ENCODE measurements at places on chromosomes 3 and 15.
A peak's percentile ranks its signal among the peaks of the same experiment; 100 is the strongest.

GRCh38 chr15:100261302-100262240 is 80.2 kb downstream of the ADAMTS17 start:
- no peak for DNase-seq

DNA sequence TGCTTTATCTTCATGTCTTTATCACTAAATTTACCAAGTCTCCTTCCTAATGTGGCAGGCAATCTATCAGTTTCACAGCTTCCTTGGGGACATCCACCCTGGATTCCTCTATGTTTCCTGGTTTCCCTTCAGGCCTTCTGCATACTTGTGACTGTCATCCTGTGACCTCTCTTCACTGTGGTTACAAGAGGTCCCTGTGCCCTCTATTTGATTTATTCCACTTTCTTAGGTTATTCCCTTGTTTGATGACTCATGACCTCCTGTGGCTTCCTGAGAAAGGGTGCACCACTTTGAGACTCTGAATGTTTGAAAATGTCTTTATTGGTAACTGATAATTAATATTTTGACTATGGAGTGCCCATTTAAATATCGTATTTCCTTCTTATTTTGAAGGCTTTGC is 60.5 kb upstream of the KY start:
- DNase-seq: no peak

DNA sequence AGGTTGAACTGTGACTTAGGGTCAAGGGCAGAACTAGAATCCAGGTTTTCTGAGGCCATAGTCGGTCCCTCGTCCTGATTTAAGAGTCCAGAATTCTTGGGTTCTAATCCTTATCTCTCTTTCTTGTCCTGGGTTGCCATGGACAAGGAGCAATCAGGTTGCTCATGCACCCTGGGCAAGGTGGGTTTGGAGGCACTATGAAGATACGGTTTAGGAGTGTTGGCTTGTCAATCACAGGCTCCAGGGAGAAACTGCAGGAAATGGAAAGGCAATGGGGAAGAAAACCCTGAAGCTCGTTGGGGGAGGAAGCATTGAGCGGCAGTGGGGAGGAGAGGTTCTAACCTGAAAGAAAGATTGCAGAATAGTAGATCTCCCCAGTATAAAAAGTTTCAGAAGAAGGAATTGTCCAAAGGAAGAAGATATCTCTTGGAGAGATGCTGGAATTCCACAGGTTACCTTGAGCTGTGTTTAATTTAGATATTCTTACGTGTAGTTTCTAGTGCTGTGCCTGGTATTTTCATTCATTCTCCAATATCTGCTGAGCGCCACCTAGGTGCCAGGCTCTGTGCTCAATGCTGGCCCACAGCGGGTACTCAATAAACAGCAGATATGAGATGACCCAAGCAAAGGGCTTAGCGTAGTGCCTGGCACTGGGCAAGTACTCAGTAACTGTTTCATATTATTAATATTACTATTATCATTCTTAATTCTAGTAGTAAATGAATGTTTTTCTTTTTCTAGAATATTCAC is 2.0 kb downstream of the ACAN start:
- no peak for DNase-seq

GRCh38 chr3:31116651-31117050 is 222.2 kb upstream of the GADL1 start:
- DNase-seq: peak; percentile 59

GRCh38 chr15:41746802-41747201 is 27.5 kb upstream of the MAPKBP1 start:
- DNase-seq: peak; percentile 29

GRCh38 chr15:48774484-48774883 is 36.4 kb downstream of the CEP152 start:
- no peak for DNase-seq

Measured in endothelial cell of umbilical vein (primary cell).